ENCODE measurements at places on chromosomes 7 and 10.

DNA sequence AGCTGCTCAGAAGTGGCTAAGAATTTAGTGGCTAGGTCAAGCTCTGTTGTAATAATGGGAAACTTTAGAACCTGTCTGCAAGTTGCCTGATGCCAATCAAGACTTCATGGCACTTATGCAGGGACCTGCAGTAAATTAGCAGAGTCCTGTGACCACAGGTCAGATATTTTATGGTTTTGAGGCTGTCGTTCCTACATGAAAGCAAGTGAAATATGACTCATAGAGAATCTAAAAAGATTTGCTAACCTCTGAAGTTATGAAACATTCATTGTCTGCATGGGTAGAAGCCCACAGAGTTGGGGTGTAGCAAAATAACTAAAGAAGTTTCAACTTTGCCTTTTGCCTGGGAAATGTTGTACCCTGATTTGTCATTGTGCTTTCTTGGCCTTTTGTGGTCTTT, 32.3 kb downstream of the SLC39A12 start:
- DNase-seq = no peak

DNA sequence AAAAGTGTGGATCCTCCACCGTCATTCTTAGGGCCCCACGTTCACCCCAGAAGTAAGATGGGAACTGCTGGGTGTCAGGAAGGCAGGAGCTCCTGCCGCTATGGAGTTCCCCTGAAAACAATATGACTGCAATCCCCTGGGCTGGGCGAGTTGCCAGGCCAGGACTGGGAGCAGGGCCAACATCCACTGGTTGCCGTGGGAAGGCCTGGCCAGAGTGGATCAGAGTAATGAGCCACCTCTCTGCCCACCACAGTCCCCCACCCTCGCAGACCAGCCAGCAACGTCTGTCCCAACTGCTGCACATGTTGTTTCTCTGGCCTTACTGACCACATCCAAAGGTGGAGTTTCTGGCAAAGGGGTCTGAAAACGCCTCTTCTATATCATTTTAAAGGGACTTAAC, 86.6 kb downstream of the STRA8 start:
- DNase-seq = no peak

DNA sequence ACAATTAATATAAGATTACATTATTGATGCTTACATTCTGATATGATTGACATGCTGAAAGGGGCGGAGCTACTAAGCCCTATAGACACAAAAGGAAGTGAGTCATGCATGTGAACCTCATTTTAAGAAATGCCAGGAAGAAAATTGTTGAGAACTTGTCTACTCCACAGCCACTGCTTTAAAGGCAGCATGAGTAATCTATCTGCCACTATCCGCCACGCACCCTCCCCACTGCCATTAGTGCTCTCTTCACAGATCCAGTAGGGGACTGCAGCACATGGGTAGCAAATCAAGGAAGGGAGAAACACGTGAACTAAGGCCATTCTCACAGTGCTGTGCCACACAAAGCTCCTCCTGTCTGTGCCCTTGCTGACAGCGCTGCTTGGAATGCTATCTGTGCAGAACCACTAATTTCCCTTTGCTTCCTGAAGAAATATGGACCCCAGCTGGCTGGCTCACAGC, 524.8 kb downstream of the GRM8 start:
- no peak for DNase-seq

DNA sequence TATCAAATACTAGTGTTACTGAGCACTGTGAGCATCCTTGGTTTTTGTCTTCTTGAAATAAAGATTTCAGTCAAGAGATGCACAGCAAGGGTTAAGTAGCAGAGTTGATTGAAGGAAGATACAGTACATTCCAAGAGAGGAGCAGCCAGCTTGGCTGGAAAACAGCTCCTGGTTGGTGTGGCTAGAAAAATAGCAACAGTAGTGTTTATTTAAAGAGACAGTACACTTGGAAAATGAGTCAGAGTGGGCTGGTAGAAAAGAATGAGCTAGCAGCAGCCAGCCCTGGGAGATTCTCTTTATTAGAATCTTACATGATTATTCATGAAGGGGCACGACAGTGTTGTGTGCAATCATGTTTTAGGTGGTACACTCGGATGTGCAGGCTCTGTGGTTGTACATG, 1016.4 kb upstream of the SORCS1 start:
- DNase-seq = no peak

- no peak for DNase-seq
These were observed 251.4 kb upstream of the ZMIZ1 start for GRCh38 chr10:78817361-78817760.

DNA sequence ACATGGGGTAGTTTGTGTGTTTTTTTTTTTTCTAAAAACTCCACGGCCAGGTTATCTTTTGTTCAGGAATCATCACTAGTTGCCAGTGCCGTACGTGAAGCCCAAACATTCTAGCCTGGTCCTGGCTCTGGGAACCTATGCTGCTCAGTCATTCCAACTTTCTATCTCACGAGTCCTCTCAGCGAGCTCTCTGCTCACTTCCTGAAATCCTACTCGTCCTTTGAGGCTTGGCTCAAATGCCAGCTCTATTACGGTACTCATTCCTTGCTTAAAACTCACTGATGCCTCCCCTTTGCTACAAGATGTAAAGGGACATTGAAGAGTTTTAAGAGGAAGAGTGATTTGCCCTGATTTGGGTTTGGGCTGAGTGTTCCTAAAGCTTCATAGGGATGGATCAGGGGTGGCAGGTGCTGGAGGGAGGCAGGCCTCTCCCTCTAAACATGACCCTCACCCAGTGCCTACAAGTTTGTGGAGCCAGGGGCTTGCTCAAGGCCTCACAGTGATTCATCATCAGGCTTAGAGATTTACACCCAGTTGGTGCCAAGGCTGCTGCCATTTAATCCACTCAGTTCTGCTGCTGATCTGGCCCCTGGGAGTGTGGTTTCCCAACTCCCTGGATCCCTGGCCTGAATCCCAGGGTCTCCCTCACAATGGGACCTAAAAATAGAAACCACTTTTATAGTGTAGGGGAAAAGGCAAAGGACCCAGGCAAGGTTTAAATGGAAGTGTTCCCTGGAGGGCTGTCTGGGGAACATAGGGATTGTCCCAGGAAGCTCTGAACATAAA, 46.1 kb upstream of the R3HCC1L start:
- no peak for DNase-seq

GRCh38 chr10:130352291-130352645, 216.1 kb downstream of the GLRX3 start:
- no peak for DNase-seq

DNA sequence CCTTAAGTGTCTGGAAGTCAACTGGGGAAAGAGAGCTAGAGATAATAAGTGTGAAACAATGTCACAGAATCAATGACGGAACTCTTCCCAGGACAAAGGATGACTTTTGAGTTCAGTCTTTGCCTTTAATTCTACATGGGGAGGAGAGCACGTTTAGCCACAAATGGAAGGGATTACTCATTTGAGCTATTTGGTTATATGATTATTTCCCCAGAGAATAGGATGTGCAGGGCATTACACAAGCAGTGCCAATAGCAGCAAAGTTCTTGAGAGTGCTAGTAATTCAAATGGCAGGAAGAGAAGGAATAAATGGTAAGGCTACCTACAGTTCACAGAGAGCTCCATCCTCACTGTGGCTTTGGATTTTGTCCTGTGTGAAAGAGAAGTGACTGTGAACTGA, 6.0 kb downstream of the EGFR start:
- DNase-seq = no peak

DNA sequence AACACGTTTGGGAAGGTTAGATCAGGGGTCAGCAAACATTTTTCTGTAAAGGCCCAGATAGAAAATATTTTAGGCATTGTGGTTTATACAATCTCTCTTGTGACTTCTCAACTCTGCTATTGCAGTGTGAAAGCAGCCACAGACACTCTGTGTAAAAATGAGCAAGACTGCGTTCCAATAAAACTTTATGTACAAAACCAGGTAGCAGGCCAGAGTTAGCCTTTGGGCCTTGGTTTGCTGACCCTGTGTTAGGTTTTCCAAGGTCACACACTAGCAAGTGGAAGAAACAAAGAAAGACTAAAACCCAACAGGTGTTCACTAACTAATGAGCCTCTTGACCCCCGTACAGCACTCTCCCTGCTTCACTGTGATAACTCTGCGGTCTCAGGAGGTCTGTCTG, 14.9 kb upstream of the PAXIP1 start:
- no peak for DNase-seq

DNA sequence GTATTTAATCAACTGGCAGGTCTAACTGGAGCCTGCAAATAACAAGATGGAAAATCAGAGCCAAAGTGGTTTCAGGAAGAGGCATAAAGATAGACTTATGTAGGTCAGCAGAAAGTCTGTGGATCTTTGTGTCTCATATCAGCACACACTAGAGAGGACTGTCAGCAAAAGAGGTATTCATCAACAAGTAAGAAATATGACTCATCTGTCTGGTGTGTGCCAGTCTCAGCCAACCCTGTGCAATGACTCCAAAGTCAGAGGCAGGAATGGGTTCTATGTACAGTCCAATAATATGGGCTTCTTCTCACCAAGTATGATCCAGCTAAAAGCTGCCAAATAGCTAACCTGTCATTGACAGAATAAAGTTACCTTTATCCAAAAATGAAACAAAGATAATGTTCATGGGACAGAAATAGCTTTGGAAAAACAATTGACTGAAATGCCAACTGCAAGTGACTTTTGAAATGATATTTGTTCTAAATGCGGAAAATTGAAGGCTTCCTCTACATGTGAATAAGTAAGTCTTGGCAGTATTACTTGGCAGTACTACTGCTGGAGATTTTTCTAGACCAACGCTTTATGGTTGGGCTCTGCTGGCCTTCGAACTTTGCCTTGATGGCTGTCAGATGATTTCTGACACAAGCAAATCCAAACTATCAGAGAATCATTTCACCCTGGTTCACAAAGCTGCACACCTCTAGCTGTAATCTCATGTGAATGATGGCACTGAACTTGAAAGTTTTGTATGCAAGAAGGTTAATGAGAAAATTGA, 272.3 kb upstream of the SEMA3C start:
- no peak for DNase-seq

GRCh38 chr7:50857804-50858489, 75.3 kb upstream of the GRB10 start:
- no peak for DNase-seq

DNA sequence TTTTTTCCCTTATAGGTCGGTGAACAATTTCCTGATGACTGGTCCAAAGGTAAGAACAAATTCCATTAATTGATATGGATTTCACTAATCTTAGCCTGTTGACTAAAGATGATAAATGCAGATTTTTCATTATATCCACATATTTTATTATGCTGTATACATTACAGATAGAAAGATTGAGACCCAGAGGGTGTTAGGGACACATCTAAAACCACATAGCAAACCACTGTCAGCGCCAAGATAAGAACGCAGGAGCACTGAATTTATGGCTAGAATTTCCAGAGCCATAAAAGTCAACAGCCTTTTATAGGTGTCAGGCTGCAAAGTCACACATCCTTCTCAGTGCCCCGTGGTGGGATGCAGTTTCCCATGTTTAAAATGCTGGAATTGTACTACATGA, 16.2 kb downstream of the WNT8B start:
- no peak for DNase-seq

- no peak for DNase-seq
These were observed 15.1 kb downstream of the ZNF12 start for GRCh38 chr7:6691609-6692106.

GRCh38 chr7:156993925-156994235, 16.6 kb downstream of the MNX1 start:
- no peak for DNase-seq

DNA sequence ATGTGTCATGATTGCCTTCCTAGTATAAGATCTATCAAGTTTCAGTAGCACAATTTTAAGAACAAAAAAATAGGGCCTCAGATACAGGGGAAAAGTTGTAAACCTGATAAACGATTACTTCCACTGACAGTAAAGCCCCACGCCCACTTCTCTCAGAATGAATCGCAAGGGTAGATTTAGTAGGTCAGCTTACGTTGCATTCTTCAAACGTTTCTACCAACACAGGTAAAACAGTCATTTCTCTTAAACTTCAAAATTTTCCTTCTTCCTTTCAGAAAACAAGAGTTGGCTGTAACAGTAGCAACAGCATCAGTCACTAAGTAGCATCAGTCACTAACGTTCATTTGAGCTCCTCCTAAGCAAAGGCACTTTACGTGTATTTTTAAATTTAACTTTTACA, 221.5 kb downstream of the ADAM12 start:
- DNase-seq = no peak

GRCh38 chr7:68684996-68685395, 913.3 kb upstream of the AUTS2 start:
- no peak for DNase-seq

DNA sequence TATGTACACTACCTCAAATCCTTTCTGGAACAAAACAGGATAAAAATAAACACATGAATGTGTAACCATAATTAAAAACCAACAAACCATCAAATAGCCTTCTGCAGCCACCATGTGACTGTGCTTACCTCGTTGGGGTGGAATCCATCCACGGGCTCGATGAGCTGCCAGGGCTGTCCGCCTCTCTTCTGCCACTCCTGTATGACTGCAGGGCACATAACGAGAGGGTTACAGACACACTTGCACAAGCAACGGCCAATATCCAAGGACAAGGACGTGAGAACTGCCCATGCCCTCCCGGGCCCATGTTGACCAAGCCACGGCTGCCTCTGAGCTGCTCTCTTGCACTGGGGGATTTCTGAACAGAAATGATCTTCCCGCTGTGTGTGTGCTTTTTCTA, 132.2 kb downstream of the ANLN start:
- DNase-seq = no peak

- no peak for DNase-seq
These were observed 109.1 kb downstream of the ARL4A start for GRCh38 chr7:12796397-12797127.

DNA sequence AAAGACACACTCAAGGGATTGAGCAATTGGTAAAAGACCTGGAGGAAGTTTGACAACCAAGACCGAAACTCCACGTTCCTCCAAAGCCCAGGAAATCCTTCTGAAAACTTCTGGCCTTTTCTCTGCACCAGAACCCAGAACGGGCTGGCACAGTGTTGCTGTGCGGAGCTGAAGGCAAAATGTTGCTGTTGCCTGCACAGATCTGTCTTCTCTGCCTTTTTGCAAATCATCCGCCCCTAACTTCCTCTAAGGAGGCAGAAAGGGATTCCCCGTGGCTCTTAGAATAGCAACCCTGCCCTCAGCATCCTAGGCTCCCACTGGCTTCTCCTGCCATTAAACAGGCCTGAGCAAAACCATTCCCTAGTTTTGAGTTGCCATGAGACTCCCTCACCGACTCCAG, 44.9 kb downstream of the FIGNL1 start:
- no peak for DNase-seq

DNA sequence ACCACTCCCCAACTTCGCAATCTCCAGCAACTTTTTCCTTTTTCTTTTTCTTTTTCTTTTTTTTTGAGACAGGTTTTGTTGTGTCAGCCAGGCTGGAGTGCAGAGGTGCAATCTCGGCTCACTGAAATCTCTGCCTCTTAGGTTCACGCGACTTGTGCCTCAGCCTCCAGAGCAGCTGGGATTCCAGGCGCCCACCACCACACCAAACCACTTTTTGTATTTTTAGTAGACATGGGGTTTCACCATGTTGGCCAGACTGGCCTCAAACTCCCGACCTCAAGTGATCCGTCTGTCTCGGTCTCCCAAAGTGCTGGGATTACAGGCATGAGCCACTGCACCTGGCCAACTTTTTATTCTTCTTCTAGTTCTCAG, 55.0 kb downstream of the KIAA1549 start:
- no peak for DNase-seq

Data from CD4-positive, CD25-positive, alpha-beta regulatory T cell (primary cell).